Stromal cell of bone marrow (primary cell): ENCODE measurements at places on chromosomes 1 and 21.

- DNase-seq: no peak
These were observed 5.7 kb downstream of the QSOX1 start for GRCh38 chr1:180160357-180160756.

- no peak for DNase-seq
These were observed 494.6 kb upstream of the RUNX1 start for GRCh38 chr21:35543746-35544145.

DNA sequence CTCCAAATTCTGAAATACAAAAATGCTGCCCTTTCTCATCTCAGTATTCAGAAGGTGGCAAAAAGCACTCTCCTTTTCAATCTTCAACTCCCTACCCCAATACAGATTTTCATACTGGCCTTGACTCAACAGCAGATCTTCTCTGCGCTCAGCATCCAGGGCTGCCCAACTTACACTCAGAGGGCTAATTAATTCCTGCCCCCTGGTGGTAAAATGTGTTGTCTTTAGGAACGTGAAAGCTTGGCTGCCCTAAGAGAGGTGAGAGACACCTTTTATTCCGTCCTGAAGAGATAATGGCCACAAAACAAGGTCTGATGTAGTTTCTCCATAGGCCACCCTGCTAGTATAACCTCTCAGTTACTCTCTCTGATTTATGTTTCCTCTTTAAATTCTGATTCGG, 25.0 kb downstream of the KRTAP24-1 start:
- DNase-seq: peak; percentile 9

- DNase-seq: peak; percentile 70
These were observed 20.8 kb upstream of the RGS2 start for GRCh38 chr1:192787914-192788585.

DNA sequence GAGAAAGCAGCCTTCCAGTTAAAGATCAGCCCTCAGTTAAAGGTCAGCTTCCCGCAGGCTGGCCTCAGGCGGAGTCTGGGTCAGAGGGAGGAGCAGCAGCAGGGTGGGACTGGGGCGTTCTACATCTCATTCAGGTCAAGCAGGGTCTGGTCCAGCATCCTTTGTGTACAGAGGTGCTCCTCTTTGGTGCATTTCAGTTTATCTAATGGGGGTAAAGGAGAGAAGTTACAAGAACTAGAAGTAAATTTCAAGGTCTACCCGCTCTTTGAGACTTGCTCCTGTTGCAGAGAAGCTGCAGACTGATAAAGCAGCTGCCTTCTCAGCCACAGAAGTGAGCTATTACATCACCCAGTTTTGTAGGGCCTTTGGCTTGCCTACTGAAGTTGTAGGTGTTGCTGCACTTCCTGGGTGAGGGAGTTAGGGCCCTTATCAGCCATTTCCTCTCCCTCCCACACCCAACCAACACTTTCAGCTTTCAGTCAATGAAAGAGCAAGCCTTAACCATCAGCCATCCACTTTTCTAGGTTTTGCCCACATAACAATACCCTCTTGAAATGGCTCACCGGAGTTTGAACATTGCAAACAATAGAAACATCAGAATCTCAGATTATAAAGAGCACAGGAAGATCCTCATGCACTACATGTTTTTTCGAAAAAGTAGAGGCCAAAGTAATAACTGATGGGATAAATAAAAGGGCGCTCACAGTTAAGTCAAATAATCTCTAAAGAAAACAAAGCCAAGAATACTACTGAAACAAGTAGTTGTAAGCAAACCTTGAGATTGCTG, 2.8 kb upstream of the NUP210L start:
- DNase-seq: no peak

- peak; percentile 40 for DNase-seq
These were observed 25.1 kb downstream of the C1orf116 start for GRCh38 chr1:207007352-207008033.

DNA sequence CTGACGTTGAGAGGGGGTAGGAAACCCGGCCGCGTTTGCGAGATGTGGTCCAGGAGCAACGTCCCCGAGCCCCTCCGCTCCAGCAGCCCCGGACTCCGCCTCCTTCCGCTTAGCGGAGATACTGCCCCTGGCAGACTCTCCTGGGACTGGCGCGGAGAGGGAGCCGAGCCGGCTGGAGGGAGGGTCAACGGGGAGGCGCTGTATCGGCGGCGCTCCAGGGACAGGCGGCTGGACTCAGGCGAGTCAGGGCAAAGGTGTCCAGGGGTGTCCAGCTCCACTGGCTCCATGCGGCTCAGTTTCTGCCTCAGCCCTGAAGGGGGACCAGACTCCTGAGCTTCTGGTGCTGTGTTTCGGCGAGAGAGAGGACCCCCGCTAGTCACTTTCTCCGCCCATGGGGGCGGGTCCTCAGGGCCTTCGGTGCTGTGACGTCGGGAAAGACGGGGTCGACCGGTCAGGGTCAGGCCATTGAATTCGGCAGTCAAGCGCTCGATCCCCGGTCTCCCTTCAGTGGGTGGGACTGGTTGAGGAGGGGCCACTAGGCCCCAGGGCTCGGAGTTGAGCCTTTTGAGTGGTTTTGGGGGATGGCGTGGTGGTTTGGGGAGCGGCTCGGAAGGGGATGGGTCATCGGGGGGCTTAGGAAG, 2.8 kb upstream of the LIX1L start:
- no peak for DNase-seq

DNA sequence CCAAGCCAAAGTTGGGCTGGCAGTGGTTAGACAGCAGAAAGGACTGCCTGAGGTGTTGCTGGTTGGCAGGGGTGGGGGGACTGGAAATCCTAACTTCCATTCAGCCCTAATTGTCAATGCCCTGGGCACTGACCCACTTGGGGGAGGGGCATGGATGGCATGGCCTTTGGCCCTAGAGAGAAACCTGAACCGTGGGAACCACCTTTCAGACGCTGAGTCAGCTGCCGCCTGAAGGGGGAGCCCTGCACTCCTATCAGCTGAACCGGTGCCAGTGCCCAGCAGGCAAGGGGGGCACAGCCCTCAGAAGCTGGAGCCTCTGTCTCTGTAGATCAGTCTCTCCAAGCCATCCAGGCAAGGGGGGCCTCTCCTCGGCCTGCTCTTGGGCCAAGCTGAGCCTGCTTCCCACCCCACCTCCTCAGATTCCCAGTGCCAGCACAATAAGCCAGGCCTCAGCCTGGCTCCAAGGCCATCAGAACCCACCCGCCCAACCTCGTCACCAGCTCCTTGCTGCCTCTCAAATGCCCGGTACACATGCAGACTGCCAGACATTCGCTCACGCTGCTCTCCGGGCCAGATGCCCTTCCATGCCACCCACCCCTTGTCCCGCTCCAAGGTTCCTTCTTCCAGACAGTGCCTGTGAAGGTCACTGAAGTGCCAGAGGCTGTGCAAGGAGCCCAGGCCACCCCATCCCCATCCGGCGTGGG, 11.6 kb downstream of the TINAGL1 start:
- no peak for DNase-seq

DNA sequence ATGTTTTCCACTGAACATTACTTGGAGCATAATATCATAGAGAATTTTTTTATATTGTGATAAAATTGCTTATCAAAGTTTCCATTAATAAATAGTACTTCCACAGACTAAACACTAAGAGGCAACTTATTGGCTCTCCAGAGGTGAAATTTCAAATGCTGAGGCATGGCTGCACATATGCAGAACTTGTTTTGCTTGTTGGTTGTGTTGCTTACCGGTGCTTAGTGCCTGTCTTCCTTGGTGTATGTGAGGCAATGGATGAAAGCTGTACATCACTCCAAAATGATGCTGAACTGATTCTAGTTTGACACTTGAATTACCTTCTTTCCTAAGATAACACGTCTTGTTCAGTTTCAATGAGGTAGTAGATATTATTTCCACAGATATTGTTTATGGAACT, 29.8 kb upstream of the GPR52 start:
- DNase-seq: no peak

DNA sequence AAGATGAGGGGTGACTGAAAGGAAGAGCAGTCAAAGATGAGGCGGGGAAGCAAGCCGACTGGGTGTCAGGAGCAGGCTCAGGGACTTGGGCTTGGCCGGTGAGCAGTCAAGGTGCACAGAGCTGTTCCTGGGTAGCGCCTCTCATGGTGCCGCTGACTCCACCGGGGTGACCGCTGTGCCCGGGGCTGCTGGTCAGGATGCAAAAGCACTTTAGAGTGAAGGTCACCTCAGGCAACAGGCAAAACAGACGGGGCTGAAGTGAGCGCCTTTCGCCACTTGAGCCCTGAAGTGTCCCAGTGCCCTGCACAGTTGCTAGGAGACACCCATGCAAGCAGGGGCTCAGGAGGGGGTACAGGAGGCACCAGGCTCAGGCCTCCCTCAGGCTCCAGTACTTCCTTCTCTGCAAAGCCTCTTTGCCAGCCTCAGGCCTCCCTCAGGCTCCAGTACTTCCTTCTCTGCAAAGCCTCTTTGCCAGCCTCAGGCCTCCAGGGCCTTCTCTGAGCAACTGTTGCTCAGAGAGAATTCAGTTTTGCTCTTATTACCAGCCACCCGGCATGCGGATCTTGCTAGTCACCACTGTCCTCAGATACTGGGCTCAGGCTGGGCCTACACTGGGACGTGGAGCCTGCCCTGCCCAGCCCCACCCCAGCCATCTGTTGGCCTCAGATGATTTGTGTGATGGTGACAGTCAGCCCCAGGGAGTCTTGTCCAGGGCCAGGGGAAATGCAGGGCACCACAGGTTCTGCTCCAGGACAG, 99.7 kb upstream of the IRF2BP2 start:
- no peak for DNase-seq

DNA sequence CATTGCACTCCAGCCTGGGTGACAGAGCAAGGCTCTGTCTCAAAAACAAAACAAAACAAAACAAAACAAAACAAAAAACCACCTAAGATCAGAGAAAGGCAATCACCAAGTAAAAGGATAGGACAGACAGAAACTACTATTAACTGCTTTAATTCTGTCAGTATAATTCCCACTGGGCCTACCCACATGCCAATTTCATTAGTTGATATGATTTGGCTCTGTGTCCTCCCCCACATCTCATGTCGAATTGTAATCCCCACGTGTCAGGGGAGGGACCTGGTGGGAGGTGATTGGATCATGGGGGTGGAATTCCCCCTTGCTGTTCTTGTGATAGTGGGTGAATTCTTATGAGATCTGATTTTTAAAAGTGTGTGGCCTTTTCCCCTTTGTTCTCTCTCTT, 27.2 kb upstream of the CAPZB start:
- peak; percentile 29 for DNase-seq

- DNase-seq: no peak
These were observed 3.2 kb upstream of the CHAF1B start for GRCh38 chr21:36381841-36382589.

- peak; percentile 25 for DNase-seq
These were observed 95.6 kb upstream of the C1orf87 start for GRCh38 chr1:60169206-60169605.

DNA sequence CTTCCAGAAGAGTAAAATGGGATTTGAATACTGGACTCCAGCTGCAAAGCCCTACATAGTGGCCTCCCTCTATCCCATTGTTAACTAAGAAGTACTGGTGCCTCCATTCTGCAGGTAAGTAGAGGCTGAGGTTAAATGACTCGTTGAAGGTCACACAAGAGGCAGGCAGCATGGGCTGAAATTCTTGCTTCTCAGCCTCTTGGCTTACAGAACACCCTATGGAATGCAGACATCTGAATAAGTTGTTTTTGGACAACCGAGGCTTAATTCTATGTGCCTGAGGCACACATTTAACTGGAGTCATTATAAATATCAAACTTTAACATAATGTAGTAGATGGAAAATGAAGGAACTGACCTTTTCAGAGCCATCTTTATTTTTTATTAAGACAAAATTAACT, 5.7 kb downstream of the DNAJC11 start:
- DNase-seq: no peak

DNA sequence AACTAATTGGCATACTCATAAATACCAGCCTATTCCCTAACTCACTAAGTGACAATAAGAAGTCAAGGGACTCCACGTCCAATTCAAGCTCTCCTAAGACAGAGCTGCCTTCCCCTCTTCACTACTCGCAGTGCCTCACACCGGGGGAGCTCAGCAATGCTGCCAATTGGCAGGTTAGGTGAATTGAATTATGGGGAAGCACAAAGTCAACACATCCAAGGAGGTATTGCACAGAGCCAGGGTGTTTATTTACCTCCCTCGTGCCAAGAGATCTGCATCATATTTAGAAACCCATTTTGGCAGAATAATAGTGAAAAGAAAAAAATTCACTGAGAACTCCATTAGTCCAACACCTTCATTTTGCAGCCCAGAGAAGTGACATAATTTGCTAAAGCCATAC, 20.4 kb upstream of the TNR start:
- DNase-seq: no peak

GRCh38 chr1:216596281-216596862, 126.9 kb downstream of the ESRRG start:
- no peak for DNase-seq

- DNase-seq: no peak
These were observed 6.1 kb upstream of the PSEN2 start for GRCh38 chr1:226864311-226864710.

DNA sequence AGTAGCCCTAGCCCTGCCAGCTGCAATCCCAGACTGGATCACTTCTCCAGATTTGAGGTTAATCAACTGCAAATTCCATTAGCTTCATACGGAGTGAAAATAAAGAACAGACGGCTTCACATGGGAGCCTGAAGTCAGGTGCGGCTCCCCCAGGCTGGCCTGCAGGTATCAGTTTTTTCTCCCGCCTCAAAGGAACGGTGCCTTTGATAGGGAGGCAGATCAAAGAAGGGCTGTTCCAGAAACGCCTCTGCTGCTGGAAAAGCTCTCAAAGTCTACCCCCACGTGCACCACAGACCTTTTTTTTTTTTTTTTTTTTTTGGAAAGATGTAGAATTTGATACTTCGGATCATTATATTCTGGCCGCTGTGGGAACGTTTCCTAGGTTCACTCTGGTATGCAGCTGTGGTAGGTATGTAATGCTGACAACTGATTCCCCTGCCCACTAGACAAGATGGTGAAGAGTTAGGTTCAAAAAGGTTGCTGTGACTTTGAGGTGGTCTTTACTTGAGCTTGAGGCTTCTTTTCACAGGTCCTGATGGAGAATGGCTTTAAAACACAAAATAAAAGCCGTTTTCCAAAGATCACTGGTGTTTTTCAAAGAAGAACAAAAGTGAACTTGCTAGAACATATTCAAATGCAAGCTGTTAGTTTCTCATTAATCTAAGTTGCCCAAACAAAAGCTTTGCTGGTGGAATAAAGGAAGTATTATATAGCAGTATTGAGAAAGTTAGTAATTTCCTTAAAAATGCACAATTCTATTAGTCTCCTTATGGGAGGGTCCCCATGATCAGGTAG, 189.0 kb upstream of the NFIA start:
- no peak for DNase-seq

DNA sequence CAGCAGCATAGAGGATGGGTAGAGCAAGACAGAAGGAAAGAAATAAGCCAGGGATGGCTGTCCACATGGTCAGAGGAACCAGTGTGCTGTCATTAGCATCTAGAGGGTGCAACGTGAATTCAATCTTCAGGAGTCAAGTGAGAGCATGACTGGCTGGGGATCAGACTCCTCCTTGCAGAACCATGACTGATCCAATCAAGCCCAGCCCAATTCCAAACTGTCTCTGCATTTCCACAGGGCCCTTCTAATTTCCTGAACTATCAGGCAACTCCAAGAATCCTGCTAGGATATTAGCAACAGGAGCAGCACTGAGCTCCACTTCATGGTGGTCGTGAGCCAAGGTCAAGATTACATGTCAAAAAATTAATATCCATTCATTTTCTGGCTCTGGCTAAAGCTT, 166.8 kb upstream of the CAMK1G start:
- no peak for DNase-seq
